ENCODE measurements at places on chromosomes 1 and 21.

- no peak for DNase-seq
Observed at GRCh38 chr1:9425859-9426258, 113.4 kb upstream of the SLC25A33 start.

DNA sequence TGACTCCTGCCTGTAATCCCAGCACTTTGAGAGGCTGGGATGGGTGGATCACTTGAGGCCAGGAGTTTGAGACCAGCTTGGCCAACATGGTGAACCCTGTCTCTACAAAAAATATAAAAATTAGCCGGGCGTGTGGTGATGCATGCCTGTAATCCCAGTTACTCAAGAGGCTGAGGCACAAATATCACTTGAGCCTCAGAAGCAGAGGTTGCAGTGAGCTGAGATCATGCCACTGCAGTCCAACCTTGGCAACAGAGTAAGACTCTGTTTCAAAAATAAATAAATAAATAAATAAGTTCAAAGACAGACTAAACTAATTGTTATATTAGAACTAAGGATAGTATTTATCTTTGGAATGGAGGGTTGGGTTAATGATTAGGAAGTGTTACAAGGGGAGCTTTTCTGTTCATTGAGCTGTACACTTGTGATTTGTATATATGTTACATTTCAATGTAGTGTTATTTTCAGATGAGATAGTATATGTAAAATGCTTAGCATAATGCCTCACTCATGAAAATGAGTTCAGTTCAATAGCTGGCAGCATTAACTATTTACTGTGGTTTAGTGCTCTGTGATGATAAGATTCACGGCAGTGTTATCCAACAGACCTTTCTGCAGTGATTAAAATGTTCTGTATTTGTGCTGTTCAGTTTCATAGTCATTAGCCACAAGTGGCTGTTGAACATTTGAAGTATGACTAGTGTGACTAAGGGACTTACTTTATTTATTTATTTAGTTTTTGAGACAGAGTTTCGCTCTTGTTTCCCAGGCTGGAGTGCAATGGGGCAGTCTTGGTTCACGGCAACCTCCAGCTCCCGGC, 47.7 kb downstream of the OSBPL9 start:
- no peak for DNase-seq

DNA sequence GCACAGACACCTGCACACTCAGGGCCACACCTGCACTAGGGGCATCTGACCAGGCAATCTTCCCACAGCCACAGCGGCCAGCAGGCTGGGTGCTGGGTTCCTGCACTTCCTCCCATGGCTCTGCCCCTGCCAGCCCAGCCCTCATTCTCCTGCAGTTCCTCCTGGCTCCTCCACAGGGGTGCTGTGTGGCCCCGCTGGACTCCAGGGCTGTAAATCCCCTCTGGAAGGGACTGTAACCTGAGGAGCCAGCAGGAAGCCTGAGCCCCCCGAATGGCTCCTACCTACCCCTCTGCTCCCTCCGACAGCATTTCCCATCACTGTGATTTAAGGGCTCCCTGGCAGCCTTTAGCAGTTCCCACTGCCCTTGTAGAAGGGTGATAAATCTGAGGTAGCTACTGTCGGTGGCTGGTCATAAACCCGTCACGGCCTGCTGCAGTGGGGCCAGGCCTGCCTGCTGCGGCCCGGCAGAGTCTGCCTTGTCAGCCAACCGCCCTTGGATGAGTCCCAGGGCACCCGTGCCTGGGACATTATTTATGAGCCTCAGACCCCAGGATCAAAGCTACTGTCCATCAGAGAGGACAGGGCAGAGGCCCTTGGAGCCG, 8.8 kb downstream of the UBL4B start:
- DNase-seq: no peak

DNA sequence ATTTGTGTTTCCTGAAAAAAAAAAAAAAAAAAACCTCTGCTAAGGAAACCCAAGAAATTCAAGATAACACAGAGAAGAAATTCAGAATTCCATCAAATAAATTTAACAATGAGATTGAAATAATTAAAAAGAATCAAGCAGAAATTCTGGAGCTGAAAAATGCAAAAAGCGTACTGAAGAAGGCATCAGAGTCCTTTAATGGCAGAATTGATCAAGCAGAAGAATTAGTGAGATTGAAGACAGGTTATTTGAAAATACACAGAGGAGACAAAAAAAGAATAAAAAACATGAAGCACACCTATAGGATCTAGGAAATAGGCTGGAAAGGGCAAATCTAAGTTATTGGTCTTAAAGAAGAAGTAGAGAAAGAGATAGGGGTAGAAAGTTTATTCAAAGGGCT, 38.2 kb downstream of the NME7 start:
- no peak for DNase-seq

- DNase-seq: no peak
Observed at GRCh38 chr1:186977266-186977957, 148.7 kb downstream of the PLA2G4A start.

DNA sequence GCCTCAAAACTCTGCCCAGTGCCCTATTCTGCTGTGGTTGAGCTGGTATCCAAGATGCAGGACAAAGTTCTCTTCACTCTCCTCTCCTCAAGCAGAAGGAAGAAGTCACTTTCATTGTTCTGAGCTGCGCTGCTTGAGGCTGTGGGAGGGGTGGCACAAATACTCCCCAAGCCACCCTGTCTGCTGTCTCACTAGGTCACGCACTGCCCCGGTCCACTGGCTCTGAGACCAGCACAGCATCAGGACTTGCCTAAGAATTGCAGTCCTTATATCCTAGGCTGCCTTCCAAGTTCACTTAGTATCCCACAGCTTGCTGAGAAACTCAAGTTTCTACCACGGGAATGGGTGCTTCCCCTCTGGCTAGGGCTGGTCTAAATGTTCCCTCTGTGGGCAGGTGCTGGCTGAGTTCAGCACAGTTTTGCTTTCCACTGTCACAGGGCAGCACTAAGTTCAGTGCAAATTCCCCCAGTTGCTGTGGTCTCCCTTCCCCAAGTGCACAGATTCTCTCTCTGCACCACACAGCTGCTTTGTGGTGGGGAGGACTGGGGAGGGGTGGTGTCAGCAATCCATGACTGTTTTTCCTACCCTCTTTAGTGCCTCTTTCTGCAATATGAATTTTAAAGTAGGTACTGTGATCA, 32.4 kb downstream of the SLC9C2 start:
- no peak for DNase-seq

DNA sequence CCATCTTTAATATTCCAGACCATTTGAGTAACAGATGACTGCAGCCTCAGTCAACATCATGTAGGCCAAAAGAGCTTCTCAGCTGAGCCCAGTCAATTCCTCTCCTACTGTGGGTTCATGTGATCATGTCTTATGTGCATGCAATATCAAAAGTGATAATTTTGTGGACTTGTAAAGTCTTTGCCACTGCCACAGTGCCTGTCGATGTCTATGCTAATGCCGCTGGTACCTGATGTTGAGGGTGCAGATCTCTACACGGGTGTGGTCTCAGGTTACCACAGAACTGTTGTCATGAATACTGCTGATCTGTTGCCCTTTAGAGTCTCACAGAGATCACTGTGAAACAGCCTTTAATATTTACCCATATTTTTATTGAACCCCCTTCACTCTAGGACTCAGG, 11.3 kb upstream of the C1orf141 start:
- no peak for DNase-seq

- no peak for DNase-seq
Observed at GRCh38 chr1:206097381-206097780, 19.8 kb downstream of the AVPR1B start.

DNA sequence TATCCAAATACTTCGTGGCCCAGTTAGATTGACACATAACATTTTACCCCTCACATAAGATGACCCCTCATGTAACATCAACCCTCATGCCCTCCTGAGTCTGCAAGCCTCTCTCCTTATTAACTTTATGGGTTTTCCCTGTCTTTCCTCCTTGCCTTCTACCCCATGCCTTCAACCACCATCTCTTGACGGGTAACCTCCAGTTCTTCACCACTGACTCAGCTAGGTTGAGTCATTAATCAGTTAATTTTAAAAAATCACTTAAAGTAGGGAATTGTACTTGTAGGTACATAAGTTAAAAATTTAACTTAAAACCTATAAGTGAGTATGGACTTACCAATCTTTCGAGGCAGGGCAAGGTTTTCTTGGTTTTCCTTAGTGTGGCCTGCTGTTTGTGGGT, 330.7 kb downstream of the CAMTA1 start:
- DNase-seq: no peak

GRCh38 chr1:174966008-174966572, 33.7 kb upstream of the CACYBP start:
- no peak for DNase-seq

- peak; percentile 82 for DNase-seq
Observed at GRCh38 chr1:66242646-66243547, 291.1 kb upstream of the SGIP1 start.

- DNase-seq: no peak
Observed at GRCh38 chr1:226433341-226433720, 25.4 kb upstream of the PARP1 start.

- DNase-seq: no peak
Observed at GRCh38 chr1:204150702-204151551, 917 bp downstream of the ETNK2 start.

GRCh38 chr21:25965951-25966707, 204.4 kb downstream of the APP start:
- no peak for DNase-seq

- peak; percentile 64 for DNase-seq
Observed at GRCh38 chr1:76254104-76255030, 179.8 kb downstream of the ST6GALNAC3 start.

GRCh38 chr1:47205918-47206317, 16.1 kb upstream of the PDZK1IP1 start:
- no peak for DNase-seq

DNA sequence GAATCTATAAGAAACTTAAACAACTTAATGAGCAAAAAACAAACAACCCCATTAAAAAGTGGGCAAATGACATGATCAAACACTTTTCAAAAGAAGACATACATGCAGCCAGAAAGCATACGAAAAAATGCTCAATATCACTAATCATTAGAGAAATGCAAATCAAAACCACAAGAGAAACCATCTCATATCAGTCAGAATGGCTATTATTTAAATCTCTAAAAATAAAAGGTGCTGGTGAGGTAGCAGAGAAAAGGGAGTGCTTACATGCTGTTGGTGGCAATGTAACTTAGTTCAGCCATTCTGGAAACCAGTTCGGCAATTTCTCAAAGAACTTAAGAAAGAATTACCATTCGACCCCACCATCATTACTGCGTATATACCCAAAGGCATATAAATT, 147.7 kb downstream of the FAF1 start:
- DNase-seq: no peak

- no peak for DNase-seq
Observed at GRCh38 chr1:66300972-66301451, 232.9 kb upstream of the SGIP1 start.

DNA sequence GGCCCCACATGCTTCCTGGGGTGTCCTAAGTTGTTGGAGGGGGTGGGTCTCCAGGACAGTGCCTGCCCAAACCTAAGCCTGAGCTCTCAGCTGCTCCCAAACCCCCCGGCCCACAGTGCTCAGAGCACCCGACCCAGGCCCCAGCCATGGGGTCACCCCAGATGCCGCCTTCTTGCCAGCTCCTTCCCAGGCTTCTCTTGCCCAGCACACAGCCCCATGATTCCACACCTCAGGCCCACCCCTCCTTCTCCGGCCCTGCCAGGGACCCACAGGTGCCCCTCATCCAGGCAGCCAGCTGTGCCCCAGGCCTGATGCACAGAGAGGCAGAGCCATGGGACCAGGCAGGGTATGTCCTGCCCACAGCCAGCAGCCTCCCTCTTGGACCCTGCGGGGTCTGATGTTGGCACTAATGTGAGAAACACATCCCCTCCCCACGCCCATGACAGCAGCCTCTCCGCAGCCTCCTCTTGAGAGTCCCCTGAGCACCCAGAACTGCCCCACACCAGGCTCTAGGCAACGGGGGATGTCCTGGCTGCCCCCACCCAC, 4.9 kb downstream of the WNT9A start:
- DNase-seq: no peak

DNA sequence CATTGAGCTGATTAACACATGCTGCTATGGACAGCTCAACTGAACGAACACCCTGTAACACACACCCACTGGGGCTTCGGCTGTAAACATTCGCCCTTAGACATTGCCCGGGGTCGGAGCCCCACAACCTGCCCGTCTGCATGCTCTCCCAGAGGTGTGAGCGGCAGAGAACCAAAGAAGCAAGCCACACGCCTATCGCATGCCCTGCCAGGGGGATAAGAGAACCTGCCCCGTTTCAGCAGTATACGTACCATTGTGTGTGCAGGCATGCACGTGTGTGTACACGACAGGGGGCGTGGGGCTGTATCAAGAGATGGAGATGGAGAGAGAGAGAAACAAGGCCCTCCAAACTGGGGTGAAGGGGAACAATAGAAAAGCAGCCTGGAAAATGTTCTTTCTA, 9.9 kb upstream of the DESI2 start:
- DNase-seq: no peak

DNA sequence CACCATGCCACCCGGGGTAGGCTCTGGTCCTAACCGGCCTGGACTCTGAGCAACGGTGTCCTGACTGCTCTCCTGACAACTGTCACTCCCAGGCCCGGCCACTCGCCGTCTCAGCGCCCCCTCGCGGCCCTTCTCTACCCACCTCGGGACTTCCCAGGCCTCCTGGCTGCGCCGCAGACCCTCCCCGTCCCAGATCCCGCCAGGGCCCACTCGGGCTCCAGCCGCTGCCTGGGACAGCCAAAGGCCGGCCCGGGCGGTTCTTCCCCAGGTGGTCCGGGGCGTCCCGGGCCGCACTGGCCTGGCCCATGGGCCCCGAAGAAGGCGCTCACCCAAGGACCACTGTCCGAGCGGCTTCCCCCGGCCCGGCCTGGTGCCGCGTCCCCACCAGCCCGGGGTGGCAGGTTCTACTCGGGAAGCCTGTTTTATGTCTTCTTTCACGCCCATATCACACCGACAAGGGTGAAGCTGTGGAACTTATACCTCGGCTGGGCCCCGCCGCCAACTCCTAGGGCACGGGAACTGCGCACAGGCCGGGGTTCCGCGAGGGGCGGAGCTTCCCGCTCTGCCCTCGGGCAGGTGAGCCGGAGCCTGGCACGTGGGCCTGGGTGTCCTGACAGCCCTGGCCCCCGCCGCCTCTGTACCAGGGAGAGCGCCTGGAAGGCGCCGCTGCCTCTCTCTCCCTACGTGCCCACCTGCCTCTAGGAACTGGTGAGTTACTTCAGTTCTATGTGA, 138.3 kb downstream of the TTLL7 start:
- DNase-seq: peak; percentile 31

DNA sequence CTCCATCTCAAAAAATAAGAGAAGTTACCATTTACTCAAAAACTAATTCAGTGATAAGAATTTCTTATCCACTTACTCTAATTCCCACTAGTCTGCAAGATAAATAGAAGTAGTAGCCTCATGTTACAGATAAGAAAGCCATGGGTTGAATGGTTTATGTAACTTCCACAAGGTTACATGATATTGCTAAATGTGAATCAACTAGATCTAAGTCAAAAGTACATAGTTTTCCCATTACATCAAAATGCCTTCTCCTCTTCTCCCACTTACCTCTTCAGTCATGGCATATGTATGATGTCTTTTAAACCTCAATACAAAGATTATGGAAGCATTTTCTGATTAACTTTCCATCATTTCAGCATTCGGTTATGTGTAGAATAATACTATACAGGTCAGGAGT, 108.5 kb downstream of the ASH1L start:
- DNase-seq: no peak

All from HCT116 (cell line).